ENCODE measurements at places on chromosomes 7 and 10. TPM values are rescaled to one million over a fixed set of nuclear protein-coding genes. Genes with fewer than 3 reads are reported as not detected.

DNA sequence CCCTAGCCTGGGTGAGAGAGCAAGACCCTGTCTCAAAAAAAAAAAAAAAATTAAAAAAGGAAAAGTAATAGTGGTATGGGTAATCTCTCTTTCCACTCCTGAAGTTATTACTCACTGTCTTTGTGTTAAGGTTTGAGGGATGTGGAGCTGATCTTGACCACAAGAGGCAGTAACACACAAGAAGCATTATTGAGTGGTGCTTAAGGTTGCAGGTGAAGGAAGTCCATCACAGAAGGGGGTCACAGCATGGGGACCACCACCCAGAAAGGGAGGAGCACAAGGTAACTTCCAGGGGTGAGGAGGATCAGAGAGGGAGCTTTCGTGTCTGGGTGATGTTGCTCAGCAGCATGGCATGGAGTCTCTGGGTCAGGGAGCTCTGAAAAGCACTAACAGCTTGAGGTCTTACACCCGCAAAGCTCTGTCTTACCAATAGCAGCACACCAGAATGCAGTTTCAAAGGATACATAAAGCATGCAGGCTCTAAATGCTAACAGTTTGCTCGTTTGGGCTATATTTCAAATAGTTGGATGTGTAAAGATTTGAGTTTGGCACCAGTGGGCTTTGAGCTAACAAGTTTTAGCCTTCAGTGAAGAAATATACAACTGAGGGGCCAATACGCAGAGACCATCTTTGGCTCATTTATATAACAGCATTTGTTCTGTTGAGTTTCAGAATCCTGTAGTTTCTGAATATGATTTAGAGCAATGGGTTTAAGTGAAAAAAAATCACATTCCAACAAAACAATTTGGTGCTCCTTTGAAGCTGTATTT is 100.4 kb upstream of the DNAJC1 start:
- H3K36me3 ChIP-seq, result no peaks in the 10 kb centered on the region
- no peak overlapping the region for H3K27ac ChIP-seq
- peaks cover 3% of the 10 kb centered on the region for H3K27me3 ChIP-seq
- DNase-seq, result no peak

GRCh38 chr10:114359953-114360345 is 44.4 kb downstream of the AFAP1L2 start:
- H3K4me1 ChIP-seq, result peaks cover 6% of the 10 kb centered on the region
- H3K27ac ChIP-seq, result no peak overlapping the region
- no peaks in the 10 kb centered on the region for H3K36me3 ChIP-seq
- DNase-seq, result no peak
- H3K4me3 ChIP-seq, result no peak overlapping the region
- H3K27me3 ChIP-seq, result peaks cover 20% of the 10 kb centered on the region

GRCh38 chr10:24731942-24732341 is 8.3 kb upstream of the ARHGAP21 start:
- peaks cover 1% of the 10 kb centered on the region for H3K27me3 ChIP-seq
- DNase-seq, result no peak
- H3K4me3 ChIP-seq, result no peak overlapping the region
- peaks cover 2% of the 10 kb centered on the region for H3K4me1 ChIP-seq

GRCh38 chr7:30963842-30964241 is at the start of gene GHRHR:
GHRHR (plus strand) TSS chr7:30963953; CDS start chr7:30964069, 116 bp downstream.
- H3K4me1 ChIP-seq, result peaks cover 2% of the 10 kb centered on the region
- peaks cover 5% of the 10 kb centered on the region for H3K27me3 ChIP-seq
- no peak for DNase-seq
- no peak within 1 kb of the TSS for H3K4me3 ChIP-seq
- no peaks in the 10 kb centered on the region for H3K36me3 ChIP-seq

- no peak overlapping the region for H3K27ac ChIP-seq
- H3K36me3 ChIP-seq, result no peaks in the 10 kb centered on the region
- H3K4me1 ChIP-seq, result no peaks in the 10 kb centered on the region
- peaks cover under 1% of the 10 kb centered on the region for H3K27me3 ChIP-seq
Measured at GRCh38 chr10:81127931-81128330, 590.2 kb downstream of the SH2D4B start.

DNA sequence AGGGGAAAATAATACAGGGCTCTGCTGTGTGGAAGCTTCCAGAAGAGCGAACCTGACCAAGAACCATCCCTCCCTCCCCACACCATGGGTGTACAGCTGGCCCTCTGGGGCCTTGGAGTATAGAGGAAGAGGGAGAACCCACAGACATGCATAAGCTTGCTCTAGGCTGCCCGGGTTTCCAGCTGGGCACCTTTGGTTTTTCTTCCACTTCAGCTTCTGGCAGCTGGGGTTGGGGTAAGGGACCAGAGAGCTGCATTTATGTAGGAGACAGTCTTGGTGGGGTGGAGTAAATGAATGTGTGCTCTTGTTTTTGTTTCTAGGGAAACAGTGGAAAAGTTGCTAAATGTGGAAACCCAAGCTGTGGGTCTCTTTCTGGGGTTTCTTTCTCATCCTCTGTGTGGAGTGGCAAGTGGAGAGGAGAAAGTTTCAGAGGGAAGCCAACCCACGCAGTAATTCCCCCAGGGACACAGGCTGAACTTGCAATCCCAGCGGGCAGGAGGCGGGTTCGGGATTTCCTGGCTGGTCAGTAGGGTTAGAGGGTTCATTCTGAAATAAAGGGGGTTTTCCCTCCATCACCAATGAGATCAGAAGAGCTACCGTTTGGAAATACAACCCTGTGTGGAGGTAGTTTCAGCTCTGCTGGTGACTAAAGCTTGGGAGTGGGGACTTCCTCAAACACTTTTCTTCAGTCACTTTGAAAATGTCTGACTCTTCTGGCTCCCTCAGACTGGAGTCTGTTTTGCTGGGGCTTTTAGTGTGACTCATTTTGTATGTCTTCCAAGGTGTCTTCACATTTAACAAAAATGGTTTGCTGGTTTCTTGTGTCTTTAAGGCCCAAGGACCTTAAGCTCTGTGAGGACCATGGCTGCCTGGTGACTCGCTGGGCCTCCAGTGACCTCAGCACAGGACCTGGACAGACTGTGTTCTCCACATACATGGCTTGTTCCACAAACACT is 22.2 kb upstream of the SRGN start:
- DNase-seq, result no peak
- H3K36me3 ChIP-seq, result no peaks in the 10 kb centered on the region
- H3K27ac ChIP-seq, result peak overlapping the region; percentile 57
- H3K4me1 ChIP-seq, result peaks cover 28% of the 10 kb centered on the region
- H3K27me3 ChIP-seq, result peaks cover 4% of the 10 kb centered on the region
- no peak overlapping the region for H3K4me3 ChIP-seq

- H3K4me3 ChIP-seq, result no peak overlapping the region
- H3K27ac ChIP-seq, result no peak overlapping the region
- H3K27me3 ChIP-seq, result peaks cover 31% of the 10 kb centered on the region
- DNase-seq, result no peak
- no peaks in the 10 kb centered on the region for H3K36me3 ChIP-seq
- H3K4me1 ChIP-seq, result no peaks in the 10 kb centered on the region
Measured at GRCh38 chr10:104449391-104449790, 95.8 kb downstream of the CFAP58 start.

- peaks cover 24% of the 10 kb centered on the region for H3K4me1 ChIP-seq
- H3K27me3 ChIP-seq, result peaks cover 19% of the 10 kb centered on the region
- peaks cover 15% of the 10 kb centered on the region for H3K36me3 ChIP-seq
- H3K27ac ChIP-seq, result peak overlapping the region; percentile 83
- DNase-seq, result peak; percentile 61
Measured at GRCh38 chr10:3067859-3068179, 471 bp downstream of the PFKP start.

- no peak for DNase-seq
- peaks cover under 1% of the 10 kb centered on the region for H3K36me3 ChIP-seq
- H3K4me1 ChIP-seq, result no peaks in the 10 kb centered on the region
- no peak overlapping the region for H3K4me3 ChIP-seq
Measured at GRCh38 chr10:88526501-88527105, 56.5 kb downstream of the RNLS start.

DNA sequence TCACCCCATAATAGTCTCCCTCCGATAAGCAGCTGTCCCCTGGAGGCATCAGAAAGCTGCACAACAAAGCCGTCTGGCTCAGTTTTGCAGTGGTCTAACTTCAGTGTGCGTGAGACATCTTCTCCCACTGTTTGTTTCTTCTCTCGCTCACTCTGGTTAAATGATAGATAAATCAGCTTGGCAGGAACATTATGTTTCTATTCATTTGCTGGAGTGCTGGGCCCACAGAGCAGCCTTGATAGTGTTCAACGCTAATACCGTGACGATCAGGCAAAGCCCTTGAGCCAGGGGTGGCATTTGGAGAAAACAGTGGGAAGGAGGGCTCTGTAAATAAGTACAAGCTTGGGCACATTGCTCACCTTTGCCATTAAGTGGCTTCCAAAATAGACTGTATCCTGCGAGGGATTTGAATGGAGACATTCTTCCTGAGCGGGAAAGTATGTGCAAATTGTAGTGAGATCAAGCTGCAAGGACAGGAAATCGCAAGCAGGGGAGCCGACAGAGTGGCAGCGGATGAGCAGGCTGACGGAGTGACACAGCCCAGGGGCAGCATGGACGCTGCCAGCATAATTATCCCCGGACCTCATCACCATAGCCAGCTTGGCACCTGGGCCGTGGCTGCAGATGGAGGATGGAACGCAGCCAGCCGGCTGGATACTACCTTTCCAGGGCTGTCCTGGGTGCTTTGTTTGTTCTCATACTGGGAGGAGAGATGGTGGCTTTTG is 256.8 kb upstream of the FZD8 start:
- H3K27ac ChIP-seq, result no peak overlapping the region
- H3K27me3 ChIP-seq, result no peaks in the 10 kb centered on the region
- H3K4me1 ChIP-seq, result no peaks in the 10 kb centered on the region
- no peak for DNase-seq

GRCh38 chr10:124612611-124613498 is 131.3 kb downstream of the FAM53B start:
- no peaks in the 10 kb centered on the region for H3K27me3 ChIP-seq
- no peak for DNase-seq
- no peaks in the 10 kb centered on the region for H3K36me3 ChIP-seq
- H3K27ac ChIP-seq, result no peak overlapping the region
- peaks cover 10% of the 10 kb centered on the region for H3K4me1 ChIP-seq

Gene SUN3
- total RNA-seq, result not detected

Gene CYP2C19
- not detected for total RNA-seq

Gene LRRN3
- total RNA-seq, result 193 TPM

Gene CALCR
- not detected for total RNA-seq

Gene FAM131B
- total RNA-seq, result 2.3 TPM

Gene UNC5B
- total RNA-seq, result not detected

Gene WAPL
- 47.9 TPM for total RNA-seq

Gene WNT8B
- 0.54 TPM for total RNA-seq

Gene SFTPA1
- total RNA-seq, result not detected

Gene CHST3
- not detected for total RNA-seq
